ENCODE measurements at places on chromosomes 2 and 18. TPM values are rescaled to one million over a fixed set of nuclear protein-coding genes. Genes with fewer than 3 reads are reported as not detected.
A peak's percentile ranks its signal among the peaks of the same experiment; 100 is the strongest.

RAPH1 gene
- total RNA-seq: 21.1 TPM

SLC4A3 gene
- total RNA-seq: 1.3 TPM

EPG5 gene
- 34.2 TPM for total RNA-seq

OR6B2 gene
- total RNA-seq: not detected

DCDC2C gene
- total RNA-seq: not detected

PLEK gene
- total RNA-seq: not detected

GRCh38 chr18:63160172-63160995, 159.2 kb downstream of the BCL2 start:
- H3K4me3 ChIP-seq: no peak overlapping the region
- no peak for DNase-seq
- H3K36me3 ChIP-seq: no peaks in the 10 kb centered on the region
- H3K27ac ChIP-seq: no peak overlapping the region
- no peaks in the 10 kb centered on the region for H3K27me3 ChIP-seq

- no peak for DNase-seq
- peak overlapping the region; percentile 55 for H3K4me3 ChIP-seq
- H3K36me3 ChIP-seq: no peaks in the 10 kb centered on the region
- H3K4me1 ChIP-seq: peaks cover 4% of the 10 kb centered on the region
These were observed 1.5 kb upstream of the NR4A2 start for GRCh38 chr2:156333951-156334495.

DNA sequence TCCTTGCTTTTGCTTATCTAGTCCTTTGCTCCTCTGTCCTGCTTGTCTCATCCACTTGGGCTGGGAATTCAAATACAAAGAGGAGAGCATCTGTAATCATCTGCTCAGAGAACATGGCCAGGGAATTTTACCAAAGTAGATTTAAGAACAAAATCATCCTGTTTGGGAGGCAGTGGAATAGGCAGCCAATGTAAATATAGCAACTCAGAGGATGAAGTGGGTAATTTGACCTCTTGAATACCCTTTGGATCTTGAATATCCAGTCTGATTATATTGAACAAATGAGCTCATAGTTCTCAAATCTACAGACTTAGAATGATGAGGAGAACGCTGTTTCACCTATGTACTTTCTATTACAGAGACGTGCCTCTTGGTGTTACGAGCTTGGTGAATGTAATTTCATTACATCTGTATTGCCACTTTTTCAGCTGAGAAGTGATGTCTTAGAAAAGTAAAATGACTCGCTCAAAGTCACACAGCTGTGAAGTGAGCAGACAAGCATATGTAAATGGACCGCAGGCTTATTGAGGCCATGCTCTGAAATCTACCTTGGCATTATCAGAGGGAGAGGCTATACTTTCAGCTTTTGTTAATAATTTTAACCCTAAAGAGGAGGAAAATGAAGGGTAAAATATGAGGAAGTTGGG, 266.3 kb downstream of the MTX2 start:
- H3K36me3 ChIP-seq: no peaks in the 10 kb centered on the region
- no peak overlapping the region for H3K4me3 ChIP-seq
- no peaks in the 10 kb centered on the region for H3K27me3 ChIP-seq
- peak; percentile 67 for DNase-seq
- H3K4me1 ChIP-seq: no peaks in the 10 kb centered on the region

- H3K4me3 ChIP-seq: no peak overlapping the region
- H3K27ac ChIP-seq: no peak overlapping the region
- no peaks in the 10 kb centered on the region for H3K27me3 ChIP-seq
- no peaks in the 10 kb centered on the region for H3K36me3 ChIP-seq
These were observed 58.9 kb upstream of the TEX51 start for GRCh38 chr2:126839796-126840195.

GRCh38 chr2:15588329-15588919, 3.2 kb upstream of the DDX1 start:
- peaks cover 1% of the 10 kb centered on the region for H3K4me1 ChIP-seq
- H3K36me3 ChIP-seq: no peaks in the 10 kb centered on the region
- no peak overlapping the region for H3K27ac ChIP-seq
- H3K4me3 ChIP-seq: no peak overlapping the region
- H3K27me3 ChIP-seq: no peaks in the 10 kb centered on the region

DNA sequence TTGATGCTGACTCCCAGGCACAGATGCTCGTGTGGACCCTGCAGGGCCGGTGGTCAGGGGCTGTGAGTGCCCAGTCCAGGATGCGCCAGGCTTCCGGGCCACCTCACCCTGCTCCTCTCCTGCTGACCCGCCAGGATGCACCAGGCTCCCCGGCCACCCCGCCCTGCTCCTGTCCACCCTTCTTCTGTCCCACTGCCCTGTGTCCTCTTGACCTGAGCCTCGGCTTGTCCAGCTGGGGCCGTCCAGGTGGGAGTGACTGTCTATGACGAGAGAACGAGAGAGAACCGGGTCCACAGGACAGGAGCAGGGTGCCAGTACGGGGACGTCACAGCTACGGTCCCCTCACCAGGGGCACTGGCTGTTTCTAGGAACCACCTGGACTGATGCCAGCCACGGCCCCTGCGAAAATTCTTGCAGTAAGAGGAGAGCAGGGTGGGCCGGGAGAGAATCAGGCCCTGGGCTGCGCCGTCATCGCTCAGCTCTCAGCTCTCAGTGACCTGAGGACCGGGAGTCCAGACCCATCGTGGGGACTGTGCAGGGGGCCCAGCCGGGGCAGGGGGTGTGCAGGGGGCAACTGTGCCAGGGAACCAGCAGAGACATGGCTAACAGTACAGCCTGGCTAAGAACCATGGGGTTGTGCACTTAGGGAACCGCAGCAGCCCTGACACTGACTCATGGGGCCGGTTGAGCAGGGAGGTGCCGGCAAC, 12.9 kb upstream of the NFATC1 start:
- DNase-seq: no peak
- no peak overlapping the region for H3K4me3 ChIP-seq
- peaks cover 2% of the 10 kb centered on the region for H3K36me3 ChIP-seq
- H3K27me3 ChIP-seq: no peaks in the 10 kb centered on the region
- H3K27ac ChIP-seq: no peak overlapping the region

DNA sequence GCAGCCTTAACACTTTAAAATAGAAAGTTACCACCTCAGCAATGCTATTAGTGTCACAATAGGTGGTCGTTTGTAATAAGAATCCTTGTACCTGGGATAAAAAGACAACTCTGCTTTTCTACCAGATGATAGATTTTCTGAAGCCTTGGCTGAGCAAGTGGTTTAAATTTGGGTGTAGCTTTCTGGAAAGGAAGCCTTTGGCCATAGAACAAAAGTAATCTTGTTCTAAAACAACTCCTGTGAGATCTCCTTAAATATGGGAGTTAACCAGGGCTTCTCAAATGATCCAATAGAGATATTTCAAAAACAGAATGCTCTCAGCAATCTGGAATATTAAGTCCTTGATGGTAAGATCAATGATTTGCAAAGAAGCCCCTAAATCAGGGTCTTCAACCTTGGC, 261.6 kb downstream of the ZNF516 start:
- no peak overlapping the region for H3K4me3 ChIP-seq
- no peaks in the 10 kb centered on the region for H3K27me3 ChIP-seq
- H3K27ac ChIP-seq: no peak overlapping the region

GRCh38 chr18:10114717-10115463, 201.1 kb downstream of the VAPA start:
- no peaks in the 10 kb centered on the region for H3K36me3 ChIP-seq
- H3K27ac ChIP-seq: no peak overlapping the region
- no peak for DNase-seq
- H3K4me1 ChIP-seq: no peaks in the 10 kb centered on the region
- peaks cover 4% of the 10 kb centered on the region for H3K27me3 ChIP-seq

- no peaks in the 10 kb centered on the region for H3K36me3 ChIP-seq
- DNase-seq: peak; percentile 76
- peak overlapping the region; percentile 94 for H3K4me3 ChIP-seq
- peak overlapping the region; percentile 80 for H3K27ac ChIP-seq
- H3K4me1 ChIP-seq: no peaks in the 10 kb centered on the region
- no peaks in the 10 kb centered on the region for H3K27me3 ChIP-seq
These were observed 110.5 kb downstream of the TCF4 start for GRCh38 chr18:55477499-55477859.

GRCh38 chr2:113284476-113284875, 5.8 kb upstream of the PAX8 start:
- H3K36me3 ChIP-seq: no peaks in the 10 kb centered on the region
- DNase-seq: no peak
- no peak overlapping the region for H3K4me3 ChIP-seq
- H3K27ac ChIP-seq: peak overlapping the region; percentile 69
- H3K27me3 ChIP-seq: no peaks in the 10 kb centered on the region

DNA sequence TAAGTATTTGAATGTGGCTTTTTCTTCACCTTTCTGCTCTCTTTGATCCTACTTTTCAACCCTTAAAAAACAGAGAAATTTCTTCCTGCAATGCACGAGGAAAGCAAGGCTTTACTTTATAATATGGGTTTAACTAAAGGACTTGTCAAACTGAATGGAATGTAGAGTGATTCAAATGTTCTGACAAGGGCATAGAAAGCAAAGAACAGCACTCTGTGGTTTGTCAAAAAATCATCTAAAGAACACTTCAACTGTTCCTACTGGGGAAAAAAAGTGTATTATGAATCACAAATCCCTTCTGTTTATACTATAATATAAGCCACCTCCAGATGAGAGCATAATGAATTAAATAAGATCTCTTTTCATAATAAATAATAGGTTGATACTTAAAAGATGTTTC, 45.0 kb upstream of the RIT2 start:
- no peak overlapping the region for H3K27ac ChIP-seq
- no peaks in the 10 kb centered on the region for H3K4me1 ChIP-seq
- no peaks in the 10 kb centered on the region for H3K27me3 ChIP-seq
- no peak overlapping the region for H3K4me3 ChIP-seq
- no peaks in the 10 kb centered on the region for H3K36me3 ChIP-seq
- DNase-seq: peak; percentile 82

GRCh38 chr18:51235009-51235789, 37.7 kb upstream of the MEX3C start:
- no peaks in the 10 kb centered on the region for H3K36me3 ChIP-seq
- no peaks in the 10 kb centered on the region for H3K27me3 ChIP-seq
- H3K4me3 ChIP-seq: no peak overlapping the region
- no peak overlapping the region for H3K27ac ChIP-seq

DNA sequence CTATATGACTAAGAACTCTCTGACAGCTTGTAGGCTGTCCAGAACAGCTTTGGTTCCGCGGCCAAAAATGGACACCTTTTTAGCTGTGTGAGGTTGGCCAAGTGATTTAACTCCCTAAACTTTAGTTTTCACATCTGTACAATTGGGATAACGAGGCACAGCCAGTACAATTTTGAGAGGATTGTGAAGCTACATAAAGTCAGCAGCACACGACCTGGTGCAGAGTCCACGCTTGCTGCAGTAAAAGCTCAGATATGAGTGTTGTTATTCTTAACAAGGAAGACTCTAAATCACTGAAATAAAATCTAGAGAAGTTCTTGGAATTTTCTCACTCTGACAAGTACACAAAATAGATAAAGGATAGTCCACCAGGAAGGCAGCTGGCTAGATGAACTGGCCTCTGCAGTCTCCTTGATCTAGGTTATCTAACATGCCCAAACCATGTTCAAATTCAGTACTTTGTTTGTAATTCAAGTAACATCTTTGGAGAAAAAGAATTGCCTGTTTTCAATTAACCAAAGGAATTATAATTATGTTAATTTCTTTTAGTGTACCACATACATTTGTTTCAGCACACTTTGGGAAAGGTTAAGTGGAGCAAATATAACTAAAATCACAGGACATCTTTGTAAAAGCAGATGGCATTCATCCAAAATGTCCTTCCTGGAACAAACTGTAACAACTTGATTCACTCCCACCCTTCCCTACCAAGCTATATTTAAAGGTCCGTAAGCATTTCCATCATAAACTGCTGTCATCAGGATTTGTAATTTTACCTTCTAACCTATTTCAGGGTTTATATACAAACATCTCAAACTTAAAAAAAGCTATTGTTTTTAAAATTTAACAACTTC, 201.7 kb upstream of the STK17B start:
- H3K4me3 ChIP-seq: no peak overlapping the region
- peak; percentile 12 for DNase-seq
- H3K4me1 ChIP-seq: no peaks in the 10 kb centered on the region
- H3K36me3 ChIP-seq: no peaks in the 10 kb centered on the region
- no peak overlapping the region for H3K27ac ChIP-seq
